ENCODE measurements at places on chromosomes 1 and 21.

GRCh38 chr1:109931189-109931731, 20.6 kb downstream of the CSF1 start:
- DNase-seq: no peak

GRCh38 chr1:226547754-226548191, 791 bp upstream of the STUM start:
- DNase-seq: peak; percentile 90

DNA sequence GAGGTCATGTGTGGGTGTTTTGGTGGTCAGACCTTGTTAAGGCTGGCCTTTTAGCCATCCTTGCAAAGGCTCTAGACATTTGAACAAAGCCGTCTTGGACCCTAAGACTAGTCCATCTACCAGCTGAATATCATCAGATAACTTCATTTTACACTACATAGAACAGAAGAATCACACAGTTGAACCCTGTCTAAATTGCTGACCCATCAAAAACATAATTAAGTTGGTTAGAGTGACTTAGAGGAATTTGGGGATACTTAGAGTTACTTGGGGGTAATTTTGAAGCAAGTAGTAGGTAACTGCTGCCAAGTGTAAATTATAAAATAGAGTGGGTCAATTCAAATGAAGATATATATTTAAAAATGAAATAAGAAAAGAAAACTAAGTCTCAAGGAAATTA, 102.9 kb upstream of the ADGRL4 start:
- no peak for DNase-seq

DNA sequence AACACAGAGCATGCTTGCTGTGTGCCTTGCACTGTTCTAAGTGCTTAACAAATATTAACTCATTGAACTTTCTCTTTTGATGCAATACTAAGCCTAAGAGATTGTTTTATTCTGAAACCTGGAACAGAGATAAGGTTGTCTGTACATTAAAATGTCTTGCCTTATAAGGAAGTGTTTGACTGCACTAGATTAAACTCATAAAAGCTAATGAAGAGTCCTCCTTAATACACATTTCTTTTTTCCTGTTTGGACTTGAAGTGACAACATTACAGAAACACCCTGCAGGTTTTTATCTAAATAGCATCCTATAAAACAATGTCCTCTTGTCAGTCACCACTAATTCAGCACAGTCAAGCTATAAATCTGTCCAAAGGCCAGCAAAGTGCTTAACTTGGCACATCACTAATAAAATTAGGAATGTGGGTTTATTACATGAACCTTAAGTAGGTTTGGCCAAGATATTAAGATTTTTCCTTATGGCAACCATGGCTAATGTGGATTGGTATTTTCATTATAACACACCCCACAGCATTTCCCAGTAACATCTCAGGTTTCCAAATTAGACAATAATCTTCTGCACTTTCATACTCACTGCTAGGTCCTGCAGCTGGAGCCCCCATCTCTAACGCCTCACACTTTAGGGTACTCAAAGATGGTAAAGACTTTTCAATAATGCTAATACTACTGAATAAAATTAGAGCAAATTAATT, 389.7 kb downstream of the LMO4 start:
- DNase-seq: no peak

- DNase-seq: no peak
These were observed 682 bp downstream of the SUCO start for GRCh38 chr1:172533513-172534151.

DNA sequence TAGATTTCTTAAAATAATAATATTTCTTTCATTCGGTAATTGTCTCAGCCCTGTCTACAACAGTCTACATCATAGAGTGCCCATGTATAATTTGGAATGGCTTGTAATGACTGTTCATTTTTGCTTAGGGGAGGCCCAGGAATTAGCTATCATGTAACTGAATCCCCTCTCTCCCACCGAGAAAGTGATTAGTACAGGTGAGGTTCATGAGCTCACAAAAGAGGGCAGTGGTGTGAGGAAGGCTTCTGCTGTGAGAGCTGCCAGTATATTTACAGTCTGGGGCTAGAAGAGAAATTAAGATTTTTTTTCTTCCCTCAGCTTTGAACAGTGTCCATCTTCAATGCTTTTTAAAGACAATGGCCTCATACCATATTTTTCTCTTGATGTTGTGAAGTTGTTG, 340.7 kb downstream of the ADGRL2 start:
- DNase-seq: no peak

GRCh38 chr1:168119750-168120149, 17.0 kb downstream of the GPR161 start:
- no peak for DNase-seq

DNA sequence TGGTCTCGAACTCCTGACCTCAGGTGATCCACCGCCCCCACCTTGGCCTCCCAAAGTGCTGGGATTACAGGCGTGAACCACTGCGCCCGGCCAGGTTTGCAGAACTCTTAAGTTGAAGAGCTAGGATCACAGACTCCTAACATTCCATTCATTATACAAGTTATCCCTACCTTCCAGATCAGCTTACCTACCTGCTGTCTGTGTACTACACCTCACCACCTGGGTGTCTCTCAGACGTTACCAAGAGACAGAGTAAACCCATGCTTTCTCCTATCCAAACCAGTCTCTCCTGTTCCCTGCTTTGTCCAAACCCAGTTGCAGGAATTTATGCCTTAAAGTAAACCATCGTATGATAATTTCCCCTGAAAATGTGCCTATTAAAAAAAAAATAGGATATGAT, 123.0 kb upstream of the L1TD1 start:
- no peak for DNase-seq

- peak; percentile 96 for DNase-seq
These were observed 1.4 kb downstream of the KIF26B start for GRCh38 chr1:245156041-245156735.

DNA sequence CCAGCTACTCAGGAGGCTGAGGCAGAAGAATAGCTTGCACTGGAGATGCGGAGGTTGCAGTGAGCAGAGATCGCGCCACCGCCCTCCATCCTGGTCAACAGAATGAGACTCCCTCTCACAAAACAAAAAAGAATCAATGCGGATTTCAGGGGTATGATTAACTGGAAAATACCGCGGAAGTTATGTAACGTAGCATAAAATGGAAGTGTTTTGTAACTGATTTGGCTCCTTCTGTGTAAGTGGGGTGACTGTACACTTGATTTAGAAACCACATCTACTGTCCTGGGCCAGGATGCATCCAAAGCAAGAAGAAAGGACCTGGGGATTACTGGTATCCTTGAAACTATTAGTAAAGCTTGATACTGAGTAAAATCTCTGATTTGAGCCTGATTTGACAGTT, 3.1 kb upstream of the VAMP4 start:
- no peak for DNase-seq

- no peak for DNase-seq
These were observed 180.6 kb downstream of the CAMTA1 start for GRCh38 chr1:6965935-6966241.

- DNase-seq: no peak
These were observed 28.6 kb downstream of the CD247 start for GRCh38 chr1:167489571-167490340.

GRCh38 chr1:110498270-110498669, 20.7 kb downstream of the KCNA10 start:
- DNase-seq: no peak

GRCh38 chr1:71557138-71557537, 476.3 kb upstream of the ZRANB2 start:
- no peak for DNase-seq

GRCh38 chr1:180912801-180913565, at the start of gene KIAA1614:
Gene KIAA1614, plus strand, starts transcription at chr1:180912897. Its CDS starts 347 bp downstream, at chr1:180913244.
- no peak for DNase-seq

GRCh38 chr1:207603777-207604176, 41.2 kb upstream of the CR1L start:
- no peak for DNase-seq

DNA sequence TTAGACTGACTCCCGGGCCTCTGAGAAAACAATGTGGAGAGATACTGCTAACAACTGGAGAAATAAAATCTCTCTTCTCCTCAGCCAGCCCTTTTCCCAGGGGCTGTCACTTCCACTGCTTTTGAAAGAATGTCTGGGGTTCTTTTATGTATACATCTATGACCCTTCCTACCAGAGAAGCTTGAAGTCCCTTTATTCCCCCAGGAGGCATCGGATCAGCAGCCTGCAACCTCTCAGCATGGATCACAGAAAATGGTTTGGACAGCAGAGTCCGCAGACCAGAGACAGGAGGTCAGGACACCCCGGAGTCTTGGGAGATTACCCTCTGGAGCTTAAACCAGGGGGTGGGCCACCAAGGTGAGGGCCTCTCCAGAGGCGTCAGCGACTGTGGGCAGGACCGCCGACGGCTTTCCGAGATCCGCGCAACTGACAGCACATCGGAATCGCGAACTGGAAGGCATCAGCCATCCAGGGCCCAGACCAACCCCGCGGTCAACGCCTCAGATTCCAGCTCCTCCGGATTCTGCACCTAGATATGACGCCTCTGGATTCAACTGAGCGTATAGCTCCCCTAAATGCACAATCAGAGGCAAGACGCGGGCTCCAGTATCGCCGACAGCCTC, 1.0 kb downstream of the EPHA10 start:
- no peak for DNase-seq

DNA sequence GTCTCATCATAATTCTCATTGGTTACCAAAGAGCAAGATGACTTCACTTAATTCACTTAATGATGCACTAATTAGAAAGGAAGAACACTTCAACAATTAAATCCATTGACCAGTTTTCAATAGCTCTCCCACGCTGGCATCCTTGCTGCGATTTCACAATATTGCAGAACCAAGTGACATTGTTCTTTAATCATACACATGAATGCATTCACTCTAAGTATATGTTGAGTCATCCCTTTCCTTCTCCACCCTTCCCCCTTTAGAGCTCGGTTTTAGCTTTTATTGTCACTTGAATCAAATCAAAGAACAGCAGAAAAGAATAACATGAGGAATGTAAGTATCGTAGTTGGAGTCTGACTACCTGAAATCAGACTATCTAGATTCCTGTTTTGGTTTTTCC, 233.6 kb upstream of the FMN2 start:
- no peak for DNase-seq

GRCh38 chr1:29180497-29181412, 945 bp downstream of the SRSF4 start:
- no peak for DNase-seq

DNA sequence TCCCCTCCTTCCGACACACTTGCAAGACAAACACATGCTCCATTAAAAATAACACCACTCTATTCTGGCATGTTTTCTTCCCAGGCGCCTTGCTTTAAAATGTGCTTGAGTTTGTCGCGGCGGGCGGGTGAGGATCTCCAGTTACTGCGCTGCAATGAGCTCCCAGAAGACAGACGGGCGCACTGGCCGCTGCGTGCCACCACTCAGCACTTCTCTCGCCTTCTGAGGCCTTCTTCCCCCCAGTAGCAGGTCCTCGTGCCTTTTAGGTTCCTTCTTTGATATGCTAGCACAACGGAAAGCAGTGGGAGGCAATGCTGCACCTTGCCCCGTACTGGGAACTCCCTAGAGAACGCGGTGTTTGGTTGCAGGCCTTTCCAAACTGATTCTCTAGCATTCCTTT, 279.5 kb upstream of the NR5A2 start:
- DNase-seq: peak; percentile 35

- DNase-seq: no peak
These were observed 64.4 kb upstream of the FAM20B start for GRCh38 chr1:178961331-178961730.

GRCh38 chr1:113433184-113433583, 42.9 kb downstream of the MAGI3 start:
- DNase-seq: no peak

- DNase-seq: no peak
These were observed 18.2 kb upstream of the ARF1 start for GRCh38 chr1:228064296-228064695.

- peak; percentile 48 for DNase-seq
These were observed 13.2 kb downstream of the SEMA6C start for GRCh38 chr1:151133018-151133806.

- DNase-seq: no peak
These were observed 75.6 kb upstream of the DNAJC6 start for GRCh38 chr1:65233782-65234181.

GRCh38 chr1:78236716-78237115, 190.9 kb downstream of the GIPC2 start:
- no peak for DNase-seq

- DNase-seq: no peak
These were observed 142.3 kb upstream of the TMPRSS15 start for GRCh38 chr21:18545908-18546307.

- DNase-seq: no peak
These were observed 311.3 kb downstream of the LRRIQ3 start for GRCh38 chr1:73886716-73887115.

- DNase-seq: no peak
These were observed 639 bp downstream of the IL20 start for GRCh38 chr1:206866062-206866461.

DNA sequence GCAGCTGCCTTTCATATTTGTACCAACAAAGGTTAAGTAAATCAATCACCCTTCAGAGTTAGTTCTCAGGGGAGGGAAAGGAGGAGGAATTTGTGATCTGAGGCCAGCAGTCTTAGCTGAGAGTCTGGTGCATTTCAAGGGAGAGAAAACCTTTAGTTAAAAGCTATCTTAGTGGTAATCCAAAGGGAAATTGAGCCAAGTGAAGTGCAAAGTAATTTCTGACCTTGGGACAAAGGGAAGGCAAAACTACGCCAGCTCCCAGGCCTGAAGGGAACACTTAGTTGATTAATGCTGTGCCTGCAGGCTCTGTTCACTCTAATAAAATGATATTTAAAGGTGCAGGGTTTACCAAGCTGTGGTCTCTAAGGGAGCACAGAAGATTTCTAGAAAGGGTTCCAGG, 23.1 kb upstream of the FMOD start:
- DNase-seq: no peak

DNA sequence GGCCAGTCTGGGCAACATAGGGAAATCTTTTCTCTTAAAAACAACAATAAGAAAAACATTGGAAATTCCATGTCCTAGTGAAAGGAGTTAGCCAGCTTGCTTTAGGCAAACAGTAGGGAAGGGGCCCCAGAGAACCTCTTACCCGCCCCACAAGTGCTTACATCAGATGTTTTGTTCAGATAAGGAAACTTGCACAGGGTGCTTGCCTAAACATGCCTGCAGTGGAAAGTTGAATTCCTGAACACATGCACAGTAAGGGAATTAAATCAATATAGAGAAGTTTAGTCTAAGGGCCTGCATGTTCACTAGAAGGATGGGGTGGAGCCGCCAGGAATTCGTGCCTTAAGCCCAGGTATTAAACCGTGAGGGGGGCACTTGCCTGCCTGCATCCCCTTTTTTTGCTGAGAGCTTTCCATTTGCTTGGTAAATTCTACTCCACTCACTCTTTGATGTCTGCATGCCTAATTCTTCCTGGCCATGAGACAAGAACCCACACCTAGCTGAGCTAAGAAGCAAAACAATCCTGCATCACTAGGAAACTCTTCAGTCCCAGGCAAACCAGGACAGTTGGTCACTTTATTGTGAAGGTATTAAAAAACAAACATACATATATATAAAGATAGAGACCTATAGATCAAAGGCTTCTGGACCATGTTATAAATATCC, 499.0 kb downstream of the SIPA1L2 start:
- DNase-seq: no peak

DNA sequence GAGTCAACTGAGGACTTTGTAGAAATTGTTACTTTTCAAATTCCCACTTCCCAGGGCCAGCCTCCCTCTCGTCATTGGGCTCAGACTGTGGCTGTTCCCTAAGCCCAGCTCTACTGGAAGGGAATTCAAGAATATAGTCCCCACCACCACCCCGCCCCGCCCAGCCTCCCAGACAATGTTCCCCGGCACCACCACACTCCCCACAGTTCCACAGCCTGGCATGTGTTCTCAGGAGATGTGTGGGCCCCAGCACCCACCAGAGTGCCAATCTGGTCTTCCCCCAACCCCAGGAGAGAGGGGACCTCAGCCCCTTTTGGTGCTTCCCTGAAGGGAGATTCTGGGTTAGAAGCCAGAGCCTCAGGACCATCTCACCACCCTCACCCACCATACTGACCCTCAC, 120.1 kb downstream of the SYT2 start:
- DNase-seq: no peak
